ENCODE measurements at places on chromosomes 7 and 10.

GRCh38 chr7:155541986-155542675, 4.2 kb downstream of the CNPY1 start:
- DNase-seq, result no peak

DNA sequence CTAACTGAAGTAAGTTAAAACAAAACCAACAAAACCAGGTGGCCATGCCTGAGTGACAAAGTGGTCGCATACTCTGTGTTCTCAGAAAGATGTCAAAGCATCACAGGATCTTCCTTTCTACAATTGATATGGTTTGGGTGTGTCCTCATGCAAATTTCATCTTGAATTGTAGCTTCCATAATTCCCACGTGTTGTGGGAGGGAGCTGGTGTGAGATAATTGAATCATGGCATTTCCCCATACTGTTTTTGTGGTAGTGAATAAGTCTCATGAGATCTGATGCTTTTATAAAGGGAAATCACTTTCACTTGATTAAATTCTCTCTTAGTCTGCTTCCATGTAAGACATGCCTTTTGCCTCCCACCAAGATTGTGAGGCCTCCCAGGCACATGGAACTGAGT, 465.7 kb downstream of the PCDH15 start:
- no peak for DNase-seq

DNA sequence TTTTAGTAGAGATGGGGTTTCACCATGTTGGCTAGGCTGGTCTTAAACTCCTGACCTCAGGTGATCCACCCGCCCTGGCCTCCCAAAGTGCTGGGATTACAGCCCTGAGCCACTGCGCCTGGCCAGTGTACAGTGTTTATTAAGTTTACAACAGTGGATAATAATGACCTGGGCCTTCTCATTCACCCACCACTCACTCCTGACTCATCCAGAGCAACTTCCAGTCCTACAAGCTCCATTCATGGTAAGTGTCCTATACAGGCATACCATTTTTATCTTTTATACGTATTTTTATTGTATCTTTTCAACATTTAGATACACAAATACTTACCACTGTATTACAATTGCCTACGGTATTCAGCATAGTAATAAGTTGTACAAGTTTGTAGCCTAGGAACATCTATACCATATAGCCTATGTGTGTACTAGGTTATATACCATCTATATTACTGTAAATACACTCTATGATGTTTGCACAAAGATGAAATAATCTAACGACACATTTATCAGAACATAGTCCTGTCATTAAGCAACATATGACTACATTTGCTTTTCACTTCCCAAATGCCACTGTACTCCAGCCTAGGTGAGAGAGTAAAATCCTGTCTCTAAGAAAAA, 17.1 kb downstream of the HOXA1 start:
- DNase-seq, result no peak

DNA sequence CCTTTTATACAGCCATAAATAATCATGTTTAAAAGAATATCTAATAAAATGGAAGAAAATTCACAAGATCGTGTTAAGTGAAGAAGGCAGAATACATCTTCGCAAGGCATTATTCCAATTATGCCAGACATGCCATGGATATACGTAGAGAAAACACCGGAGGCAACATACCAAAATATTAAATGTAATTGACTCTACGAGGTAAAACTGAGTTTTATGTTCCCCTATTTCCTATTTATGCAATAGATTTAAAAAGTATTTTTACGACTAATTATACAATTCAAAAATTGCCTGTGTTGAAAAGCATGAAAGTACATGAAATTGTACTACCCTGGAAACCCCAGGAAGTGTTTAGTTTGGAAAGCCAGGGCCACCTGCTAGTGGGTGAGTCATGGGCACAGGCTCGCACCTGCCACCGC, 936 bp upstream of the REPIN1 start:
- peak; percentile 70 for DNase-seq

DNA sequence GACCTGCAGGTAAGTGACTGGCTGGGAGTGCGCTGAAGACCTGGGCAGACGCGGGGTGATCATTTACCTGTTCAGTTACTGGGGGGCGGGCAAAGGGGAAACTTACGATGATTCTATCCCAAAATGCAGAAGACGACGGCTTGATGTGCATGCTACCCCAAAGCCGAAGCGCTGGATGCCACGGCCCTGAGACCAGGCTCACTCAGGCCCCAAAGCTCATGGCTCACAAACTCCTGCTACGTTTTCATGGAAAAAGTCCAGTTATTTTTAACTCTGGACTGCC, 200.6 kb downstream of the DIP2C start:
- no peak for DNase-seq

GRCh38 chr7:127666602-127667001, 14.6 kb downstream of the SND1 start:
- DNase-seq, result no peak

GRCh38 chr7:40644454-40645188, 509.8 kb downstream of the SUGCT start:
- DNase-seq, result no peak

- DNase-seq, result no peak
Measured at GRCh38 chr7:70554646-70555045, 577.3 kb upstream of the GALNT17 start.

DNA sequence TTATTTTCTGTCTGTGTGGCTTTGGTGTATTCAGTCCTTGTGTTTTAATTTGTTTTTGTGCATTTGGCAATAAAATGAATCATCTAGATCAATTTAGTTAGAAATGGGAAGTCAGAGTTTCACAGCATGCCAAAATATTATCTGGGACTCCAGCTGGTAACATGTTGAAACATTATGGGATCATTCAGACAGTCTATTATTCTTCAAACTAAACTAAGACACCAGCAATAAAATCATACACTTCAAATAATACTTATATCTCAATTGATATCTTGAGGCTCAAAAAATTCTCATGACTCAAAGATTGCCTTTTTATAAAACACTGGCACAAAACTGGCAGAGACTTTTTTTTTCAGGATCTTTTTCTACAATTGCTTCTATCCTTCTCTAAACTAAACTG, 5.8 kb upstream of the RP9 start:
- DNase-seq, result no peak

- no peak for DNase-seq
Measured at GRCh38 chr7:121372376-121373010, 23.6 kb downstream of the FAM3C start.

All from renal cortical epithelial cell (primary cell).